ENCODE measurements at places on chromosomes 1 and 21.
A peak's percentile ranks its signal among the peaks of the same experiment; 100 is the strongest.

DNA sequence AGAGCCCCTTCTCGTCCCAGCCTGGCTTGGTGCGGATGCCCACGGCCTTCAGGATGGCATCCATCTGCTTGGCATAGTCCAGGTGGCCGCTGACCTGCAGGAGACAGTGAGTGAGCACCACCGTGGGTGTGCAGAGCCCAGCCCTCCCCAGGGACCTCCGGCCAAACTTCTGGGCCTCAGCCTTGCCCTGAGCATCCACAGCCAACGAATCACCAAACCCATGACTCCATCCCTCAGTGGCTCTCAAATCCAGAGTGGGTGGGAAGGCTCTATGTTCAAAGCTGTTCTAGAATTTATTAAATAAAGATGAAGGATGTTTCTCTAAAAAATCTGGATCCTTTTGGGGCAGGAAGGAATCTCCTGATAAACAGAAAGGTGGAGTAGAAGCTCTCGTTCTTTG lies 18.7 kb downstream of the HTR6 start:
- DNase-seq = no peak

DNA sequence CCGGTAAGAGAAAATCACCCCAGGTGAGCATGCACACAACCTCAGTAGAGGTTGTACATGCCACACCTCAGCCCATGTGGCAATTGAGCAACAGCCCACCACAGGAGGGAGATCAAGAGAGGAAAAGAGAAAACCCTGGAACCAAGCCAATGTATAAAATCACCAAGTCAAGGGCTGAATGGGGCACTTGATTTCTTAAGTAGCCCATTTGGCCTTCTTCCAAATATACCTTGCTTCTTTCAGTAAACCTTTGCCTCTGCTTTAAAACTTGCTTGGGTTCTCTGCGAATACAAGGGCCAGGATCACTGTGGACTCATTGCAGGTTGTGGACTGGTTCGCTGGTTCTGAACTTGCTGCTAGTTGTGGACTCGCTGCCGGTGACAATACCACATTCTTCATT lies 1814.0 kb downstream of the PLA2G4A start:
- DNase-seq = no peak

GRCh38 chr1:3312310-3312897 lies 142.1 kb upstream of the ARHGEF16 start:
- no peak for DNase-seq

GRCh38 chr21:34603002-34603709 lies 11.8 kb downstream of the RCAN1 start:
- peak; percentile 77 for DNase-seq

DNA sequence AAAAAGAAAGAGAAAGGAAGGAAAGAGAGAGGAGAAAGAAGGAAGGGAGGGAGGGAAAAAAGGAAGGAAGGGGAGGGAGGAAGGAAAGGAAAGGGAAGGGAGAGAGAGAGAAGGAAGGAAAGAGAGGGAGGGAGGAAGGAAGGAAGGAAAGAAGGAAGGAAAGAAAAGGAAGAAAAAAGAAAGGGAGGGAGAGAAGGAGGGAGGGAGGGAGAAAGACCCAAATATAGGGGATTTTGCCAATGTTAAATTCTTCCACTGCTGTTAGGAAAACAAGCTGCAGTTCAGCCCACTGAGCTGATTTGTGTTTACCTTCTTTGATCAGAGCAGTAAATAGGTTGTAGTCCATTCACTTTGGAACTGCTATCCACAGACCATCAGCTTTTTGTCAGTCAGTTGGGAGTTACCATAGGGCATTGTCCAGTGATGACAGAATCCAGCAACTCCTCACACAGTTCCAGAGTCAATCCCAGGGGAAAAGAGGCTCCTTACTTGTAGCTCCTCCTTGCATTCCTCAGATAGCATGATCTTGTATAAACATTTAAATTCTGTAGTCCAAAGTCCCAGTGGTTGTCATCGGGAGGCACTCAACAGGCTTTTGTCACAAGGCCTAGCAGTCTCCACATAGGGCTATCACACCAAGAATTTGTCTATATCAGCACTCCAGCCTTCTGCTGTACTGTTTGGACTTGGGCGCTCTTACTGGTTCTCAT lies 13.5 kb upstream of the PPP1R8 start:
- no peak for DNase-seq

GRCh38 chr21:45765375-45765774 lies 121.8 kb downstream of the PCBP3 start:
- no peak for DNase-seq

DNA sequence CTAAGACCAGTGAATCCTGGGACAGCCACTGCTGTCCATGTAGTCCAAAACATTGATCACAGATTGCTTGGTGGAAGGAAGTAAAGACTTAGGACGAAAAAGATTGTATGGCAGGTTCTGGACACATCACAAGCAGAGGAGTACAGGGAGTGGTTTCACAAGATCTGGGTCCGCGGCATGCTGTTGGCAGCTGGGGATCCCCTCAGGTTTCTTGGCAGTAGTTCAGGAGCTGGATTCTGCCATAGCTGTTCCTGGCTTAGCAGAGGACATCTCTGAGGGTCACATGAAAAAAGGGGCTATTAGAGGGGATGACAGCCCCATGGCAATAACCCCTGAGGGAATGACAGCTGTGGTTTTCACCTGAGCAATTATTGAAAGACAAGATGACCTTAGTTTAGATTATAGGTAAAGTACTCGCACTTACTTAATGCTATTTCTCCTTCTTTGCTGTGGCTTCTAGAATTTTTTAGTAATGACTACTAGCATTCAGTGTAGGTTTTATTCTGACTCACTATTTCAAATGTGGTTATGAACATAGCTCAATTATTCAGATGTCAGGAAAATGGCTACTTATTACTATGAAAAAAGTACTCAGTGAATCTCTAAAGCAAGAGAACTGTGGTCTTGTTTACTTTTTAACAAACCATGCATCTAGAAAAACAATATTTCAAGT lies 8.2 kb downstream of the KRTAP27-1 start:
- DNase-seq = no peak

DNA sequence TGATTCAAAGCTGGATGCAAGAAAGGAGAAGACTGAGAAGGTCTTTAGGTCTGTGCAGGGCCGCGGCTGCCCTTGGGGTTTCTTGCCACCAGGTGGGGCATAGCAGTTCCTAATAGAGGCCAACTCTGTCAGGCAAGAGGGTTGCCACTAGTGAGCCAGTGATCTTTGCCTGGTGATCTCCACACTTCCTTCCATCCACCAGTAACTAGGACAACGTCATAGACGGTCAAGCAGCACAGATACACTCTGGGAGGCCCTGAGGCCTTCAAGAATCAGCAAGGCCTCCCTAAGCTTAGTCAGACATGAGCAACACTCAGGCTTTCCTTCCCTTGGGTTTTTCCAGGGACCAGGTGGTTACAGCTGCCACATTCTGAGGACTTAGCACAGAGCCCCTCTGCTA lies 32.9 kb upstream of the ATP2B4 start:
- peak; percentile 51 for DNase-seq

- DNase-seq = no peak
These were observed 69.2 kb upstream of the KIF26B start for GRCh38 chr1:245085508-245086095.

GRCh38 chr1:154999571-155000410 lies 2.8 kb upstream of the ZBTB7B start:
- peak; percentile 89 for DNase-seq

DNA sequence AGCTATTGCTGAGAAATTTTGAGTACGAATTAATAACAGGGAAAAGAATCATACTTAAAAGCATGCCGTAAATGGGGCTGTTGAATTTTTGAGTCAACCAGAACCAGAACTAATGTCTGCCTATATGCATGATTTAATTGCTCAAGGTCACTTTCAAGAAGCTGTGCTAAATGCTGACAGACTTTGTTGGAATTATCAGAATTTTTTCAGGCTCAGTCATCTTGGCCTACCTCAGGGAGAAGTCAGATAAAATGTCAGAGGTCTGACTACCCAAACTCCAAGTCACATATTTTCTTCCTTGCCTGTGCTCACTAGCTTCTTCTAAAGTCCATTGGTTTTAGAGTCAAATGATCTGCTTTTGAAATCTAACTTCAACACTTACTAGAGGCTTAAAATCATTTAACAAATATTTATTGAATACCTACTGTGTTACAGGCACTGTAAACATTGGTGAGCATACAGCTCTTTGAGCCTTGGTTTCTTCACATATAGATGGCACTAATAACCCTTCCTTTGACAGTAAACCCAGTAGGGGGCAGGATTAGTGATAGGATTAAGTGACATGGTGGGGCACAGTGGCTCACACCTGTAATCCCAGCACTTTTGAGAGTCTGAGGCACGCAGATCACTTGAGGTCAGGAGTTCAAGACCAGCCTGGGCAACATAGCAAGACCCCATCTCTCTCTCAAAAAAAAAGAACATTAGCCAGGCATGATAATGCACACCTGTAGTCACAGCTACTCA lies 121.2 kb upstream of the SLC44A3 start:
- DNase-seq = no peak

- peak; percentile 2 for DNase-seq
These were observed 84.5 kb upstream of the SAMSN1 start for GRCh38 chr21:14630556-14631069.

- DNase-seq = no peak
These were observed 267.8 kb upstream of the RUNX1 start for GRCh38 chr21:35316933-35317332.

DNA sequence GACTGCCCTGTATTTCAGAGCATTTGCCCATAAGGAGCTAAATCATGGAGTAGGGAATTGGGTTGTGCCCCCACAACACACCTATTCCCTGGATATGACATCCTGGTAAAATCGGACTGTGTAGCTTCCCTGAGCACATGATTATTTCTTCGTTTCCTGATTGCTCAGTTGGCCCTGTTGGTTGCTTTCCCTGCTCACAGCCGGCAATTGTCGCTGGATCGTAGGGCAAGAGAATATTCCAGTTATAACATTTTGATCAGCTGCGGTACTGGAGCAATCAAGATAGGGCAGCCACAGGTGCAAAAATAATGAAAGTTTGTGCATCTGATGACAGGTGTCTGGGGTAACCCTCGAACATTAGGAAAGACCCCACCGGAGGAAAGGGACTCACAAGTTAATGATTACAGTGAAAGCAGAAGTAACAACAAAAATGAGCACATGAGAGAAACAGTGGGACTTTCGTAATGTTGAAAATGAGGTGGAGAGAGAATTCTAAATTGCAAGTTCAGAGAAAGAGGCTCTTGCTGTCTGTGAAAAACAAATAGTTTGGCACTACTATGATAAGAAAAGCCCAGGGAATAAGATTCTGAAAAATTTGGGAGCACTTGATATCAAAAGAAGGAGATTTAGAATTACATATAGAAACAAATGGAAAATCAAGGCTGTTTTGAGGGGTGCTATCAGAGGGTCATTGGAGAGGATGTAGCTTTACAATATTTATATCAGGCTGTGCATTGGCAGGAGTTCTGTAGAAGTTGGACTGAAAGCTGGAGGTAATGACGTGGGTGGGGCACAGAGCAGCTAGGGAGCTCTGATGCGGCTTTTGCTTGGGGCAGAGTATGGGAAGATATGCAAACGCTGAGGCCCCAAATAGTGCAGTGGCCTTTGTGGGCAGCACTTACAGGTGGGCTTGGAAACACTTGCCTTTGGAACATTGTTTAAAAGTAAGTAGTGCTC lies at the start of gene MAB21L3:
Gene MAB21L3, plus strand, starts transcription at position 833 of the 957 bp plus-strand sequence. CDS start 1,217 bp downstream, outside the sequence.
- DNase-seq = peak; percentile 48

DNA sequence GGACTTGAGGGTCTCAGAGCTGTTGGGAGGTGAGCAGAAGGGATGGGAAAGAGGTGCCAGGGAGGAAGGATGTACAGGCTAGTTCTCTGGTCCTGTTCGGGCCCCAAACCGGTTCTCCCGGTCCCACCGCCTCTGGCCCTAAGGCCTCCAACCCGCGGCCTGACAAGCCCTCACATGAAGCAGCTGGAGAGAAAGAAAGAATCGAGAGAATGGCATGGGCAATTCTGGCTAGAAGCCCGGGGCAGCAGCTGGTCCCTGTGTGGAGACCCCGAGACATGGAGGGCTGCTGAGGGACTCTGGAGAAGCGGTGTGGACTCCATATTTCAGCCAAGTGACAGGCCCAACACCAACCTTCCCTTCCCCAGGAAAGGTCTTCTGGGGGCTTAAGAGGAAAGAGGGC lies 730 bp downstream of the CDC42SE1 start:
- peak; percentile 38 for DNase-seq

DNA sequence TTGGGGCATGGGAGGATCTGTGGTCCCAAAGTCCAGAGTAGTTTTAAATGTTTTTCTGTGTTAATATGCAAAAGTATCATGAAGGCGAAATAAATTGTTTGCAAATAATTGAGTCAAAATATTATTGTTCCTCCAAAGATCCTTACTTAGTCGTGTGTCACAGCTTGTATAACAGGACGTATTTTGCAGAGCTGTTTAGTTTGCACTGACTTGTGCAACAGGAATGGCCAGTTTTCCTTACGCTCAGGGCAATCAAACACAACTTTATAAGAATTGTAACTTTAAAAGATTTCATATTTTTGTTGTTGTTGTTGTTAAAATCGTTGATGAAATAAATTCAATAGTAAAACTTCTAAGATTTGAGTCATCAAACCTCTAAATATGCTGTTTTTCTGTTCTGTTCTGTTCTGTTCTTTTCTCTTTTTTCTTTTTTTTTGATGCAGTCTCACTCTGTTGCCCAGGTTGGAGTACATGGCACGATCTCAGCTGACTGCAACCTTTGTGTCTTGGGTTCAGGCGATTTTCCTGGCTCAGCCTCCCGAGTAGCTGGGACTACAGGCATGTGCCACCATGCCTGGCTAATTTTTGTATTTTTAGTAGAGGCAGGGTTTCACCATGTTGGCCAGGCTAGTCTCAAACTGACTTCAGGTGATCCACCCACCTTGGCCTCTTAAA lies 60.6 kb downstream of the UCK2 start:
- no peak for DNase-seq

DNA sequence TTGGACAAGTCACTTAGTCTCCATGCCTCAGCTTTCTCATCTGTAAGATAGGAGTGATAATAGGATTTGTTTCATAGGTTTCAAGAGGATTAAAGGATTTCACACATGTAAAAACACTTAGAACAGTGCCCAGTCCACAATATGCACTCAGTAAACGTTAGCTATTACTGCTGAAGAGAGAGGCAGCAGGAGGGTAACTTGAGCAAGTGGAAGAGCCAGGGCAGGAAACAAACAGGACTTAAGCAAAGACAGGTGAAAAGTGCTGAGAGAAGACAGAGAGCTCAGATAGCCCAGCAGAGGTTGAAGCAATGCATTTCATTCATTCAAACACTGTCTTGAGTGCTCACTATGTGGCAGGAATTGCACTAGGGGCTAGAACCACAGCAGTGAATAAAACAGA lies 21.1 kb upstream of the H3-3A start:
- DNase-seq = no peak

- DNase-seq = no peak
These were observed 1.6 kb upstream of the PHLDA3 start for GRCh38 chr1:201470581-201470980.

- no peak for DNase-seq
These were observed 296.4 kb upstream of the FMN2 start for GRCh38 chr1:239795304-239795703.

DNA sequence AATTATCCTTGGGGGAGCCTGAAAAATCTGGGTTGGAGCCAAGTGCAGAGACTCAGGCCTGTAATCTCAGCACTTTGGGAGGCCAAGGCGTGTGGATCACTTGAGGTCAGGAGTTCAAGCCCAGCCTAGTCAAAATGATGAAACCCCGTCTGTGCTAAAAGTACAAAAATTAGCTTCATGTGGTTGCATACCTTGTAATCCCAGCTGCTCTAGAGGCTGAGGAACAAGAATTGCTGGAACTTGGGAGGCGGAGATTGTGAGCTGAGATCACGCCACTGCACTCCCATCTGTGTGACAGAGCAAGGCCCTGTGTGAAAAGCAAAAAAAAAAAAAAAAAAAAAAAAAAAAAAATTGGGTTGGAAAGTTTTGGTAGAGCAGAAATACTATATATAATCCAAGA lies 1563.6 kb upstream of the PRMT6 start:
- DNase-seq = no peak

- no peak for DNase-seq
These were observed 409.5 kb upstream of the ADGRL2 start for GRCh38 chr1:81391125-81391828.
